ENCODE measurements at places on chromosomes 6 and 20.

GRCh38 chr6:138971601-138972000 lies 16.5 kb downstream of the REPS1 start:
- no peak for DNase-seq

- no peak for DNase-seq
Measured at GRCh38 chr6:21597801-21598673, 4.5 kb downstream of the SOX4 start.

GRCh38 chr6:107756660-107757355 lies 67.3 kb downstream of the SCML4 start:
- no peak for DNase-seq

DNA sequence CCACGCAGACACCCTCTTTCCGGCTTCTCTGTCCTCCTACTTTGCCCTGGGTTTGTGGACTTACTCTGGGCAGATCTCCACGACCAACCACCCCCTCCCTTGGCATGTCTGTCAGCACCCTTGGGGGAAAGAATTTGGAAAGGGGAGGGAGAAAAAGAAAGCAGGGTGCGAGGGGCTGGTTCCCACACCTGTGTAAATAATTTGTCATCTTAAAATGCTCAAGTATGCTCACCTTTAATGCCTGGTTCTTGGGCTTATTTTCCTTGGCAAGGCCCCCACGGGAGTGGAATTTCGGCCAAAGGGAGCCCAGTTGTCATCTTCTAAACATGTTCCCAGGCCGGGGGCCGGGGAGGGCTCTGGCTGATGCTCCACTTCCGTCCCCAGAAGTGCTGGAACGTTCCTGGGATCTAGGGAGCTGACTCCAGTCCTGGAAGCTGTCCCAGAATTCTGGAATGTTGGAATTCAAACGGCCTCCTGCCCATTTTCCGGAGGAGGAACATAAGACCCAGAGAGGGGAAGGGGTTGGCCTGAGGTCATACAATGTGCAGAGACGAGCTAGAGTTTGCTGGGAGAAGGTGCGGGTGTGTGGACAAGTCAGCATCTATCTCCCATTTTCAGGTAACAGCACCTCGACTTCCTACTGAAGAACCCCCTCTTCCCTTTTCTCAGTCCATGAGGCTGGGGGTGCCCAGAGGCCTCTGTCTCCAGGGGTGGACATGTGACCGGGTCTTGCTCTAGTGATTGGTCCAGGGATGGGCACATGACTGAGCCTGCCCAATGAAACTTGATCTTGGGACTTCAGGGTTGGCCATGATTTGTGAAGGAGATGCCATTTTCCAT lies 122.3 kb downstream of the CEBPB start:
- no peak for DNase-seq

- DNase-seq = no peak
Measured at GRCh38 chr6:26235302-26235670, 129.7 kb upstream of the BTN3A2 start.

Measured in activated T-cell treated with anti-CD3 and anti-CD28 coated beads for 1 hour (primary cell).